Fibroblast of skin of scalp (primary cell): ENCODE measurements at places on chromosomes 5 and 9.
A peak's percentile ranks its signal among the peaks of the same experiment; 100 is the strongest.

DNA sequence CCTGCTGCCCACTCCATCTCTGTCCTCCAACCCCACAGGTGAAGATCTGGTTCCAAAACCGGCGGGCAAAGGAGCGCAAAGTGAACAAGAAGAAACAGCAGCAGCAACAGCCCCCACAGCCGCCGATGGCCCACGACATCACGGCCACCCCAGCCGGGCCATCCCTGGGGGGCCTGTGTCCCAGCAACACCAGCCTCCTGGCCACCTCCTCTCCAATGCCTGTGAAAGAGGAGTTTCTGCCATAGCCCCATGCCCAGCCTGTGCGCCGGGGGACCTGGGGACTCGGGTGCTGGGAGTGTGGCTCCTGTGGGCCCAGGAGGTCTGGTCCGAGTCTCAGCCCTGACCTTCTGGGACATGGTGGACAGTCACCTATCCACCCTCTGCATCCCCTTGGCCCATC, 6.4 kb upstream of the SLC6A7 start:
- no peak for DNase-seq

GRCh38 chr9:93082841-93083411, 13.1 kb upstream of the CARD19 start:
- no peak for DNase-seq

DNA sequence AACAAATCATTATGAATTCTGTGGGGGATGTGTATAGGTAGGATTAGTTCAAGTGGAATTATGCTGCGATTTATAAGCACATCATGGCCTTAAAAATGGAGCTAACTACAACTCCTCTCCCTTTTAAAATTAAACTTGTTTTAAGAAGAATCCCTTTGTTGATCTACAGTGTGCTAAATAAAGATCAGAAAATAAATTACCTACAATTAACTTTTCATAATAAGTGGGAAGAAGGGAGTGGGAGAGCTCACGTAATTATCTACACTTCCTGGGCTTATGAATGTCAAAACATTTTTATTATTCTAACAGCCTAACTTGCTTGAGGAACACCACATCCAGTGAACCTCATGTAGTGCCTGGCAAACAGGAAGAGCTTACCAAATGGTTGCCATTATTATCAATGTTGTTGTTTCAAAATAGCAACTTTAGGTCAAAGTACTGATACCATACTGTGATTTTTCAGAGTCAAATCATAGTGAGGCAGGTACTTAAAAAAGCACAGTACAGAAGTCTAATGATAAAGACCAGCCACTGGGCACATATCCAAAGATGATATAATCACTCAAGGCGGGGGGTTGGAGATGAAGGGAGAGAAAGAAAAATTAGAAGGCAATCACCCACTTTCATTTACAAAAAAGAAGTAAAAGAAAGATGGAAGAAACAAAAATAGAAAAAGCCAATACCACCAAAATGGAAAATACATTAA, 174.0 kb downstream of the RAPGEF6 start:
- DNase-seq = no peak

GRCh38 chr5:64625678-64626077, 64.6 kb upstream of the SHISAL2B start:
- peak; percentile 49 for DNase-seq

- DNase-seq = no peak
Observed at GRCh38 chr5:139050432-139050831, 147.7 kb downstream of the SIL1 start.

DNA sequence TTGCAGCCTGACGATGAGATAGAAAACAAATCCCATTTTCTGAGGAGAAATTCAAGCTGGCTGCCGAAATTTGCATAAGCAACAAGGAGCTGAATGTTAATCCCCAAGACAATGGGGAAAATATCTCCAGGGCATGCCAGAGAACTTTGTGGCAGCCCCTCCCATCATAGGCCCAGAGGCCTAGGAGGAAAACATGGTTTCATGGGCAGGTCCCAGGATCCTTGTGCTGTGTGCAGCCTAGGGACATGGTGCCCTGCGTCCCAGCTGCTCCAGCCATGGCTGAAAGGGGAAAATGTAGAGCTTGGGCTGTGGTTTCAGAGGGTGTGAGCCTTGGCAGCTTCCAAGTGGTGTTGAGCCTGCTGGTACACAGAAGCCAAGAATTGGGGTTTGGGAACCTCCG, 48.8 kb upstream of the MAN2A1 start:
- no peak for DNase-seq

GRCh38 chr5:93874080-93874479, 132.7 kb upstream of the POU5F2 start:
- peak; percentile 27 for DNase-seq

DNA sequence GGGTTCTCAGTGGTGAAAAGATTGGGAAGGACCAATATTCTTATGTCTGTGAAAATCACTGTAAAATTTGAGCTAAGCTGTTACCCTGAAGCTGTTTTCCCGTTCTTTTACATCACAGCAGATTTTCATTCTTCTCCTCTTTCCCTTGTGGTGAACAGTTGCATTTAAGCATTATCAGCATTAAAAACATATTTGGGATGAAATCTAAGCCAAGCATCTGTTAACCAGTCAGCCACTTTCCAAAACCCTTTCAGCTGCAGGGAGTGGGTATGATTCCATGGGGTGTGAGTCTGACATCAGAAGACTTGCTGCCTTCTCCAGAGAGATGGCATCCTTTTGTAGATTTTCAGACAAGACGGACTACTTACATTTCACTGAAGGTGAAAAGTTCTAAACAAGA, 97.2 kb downstream of the TRIO start:
- peak; percentile 77 for DNase-seq

GRCh38 chr9:87640385-87640795, 85.5 kb upstream of the CTSL start:
- DNase-seq = peak; percentile 75

DNA sequence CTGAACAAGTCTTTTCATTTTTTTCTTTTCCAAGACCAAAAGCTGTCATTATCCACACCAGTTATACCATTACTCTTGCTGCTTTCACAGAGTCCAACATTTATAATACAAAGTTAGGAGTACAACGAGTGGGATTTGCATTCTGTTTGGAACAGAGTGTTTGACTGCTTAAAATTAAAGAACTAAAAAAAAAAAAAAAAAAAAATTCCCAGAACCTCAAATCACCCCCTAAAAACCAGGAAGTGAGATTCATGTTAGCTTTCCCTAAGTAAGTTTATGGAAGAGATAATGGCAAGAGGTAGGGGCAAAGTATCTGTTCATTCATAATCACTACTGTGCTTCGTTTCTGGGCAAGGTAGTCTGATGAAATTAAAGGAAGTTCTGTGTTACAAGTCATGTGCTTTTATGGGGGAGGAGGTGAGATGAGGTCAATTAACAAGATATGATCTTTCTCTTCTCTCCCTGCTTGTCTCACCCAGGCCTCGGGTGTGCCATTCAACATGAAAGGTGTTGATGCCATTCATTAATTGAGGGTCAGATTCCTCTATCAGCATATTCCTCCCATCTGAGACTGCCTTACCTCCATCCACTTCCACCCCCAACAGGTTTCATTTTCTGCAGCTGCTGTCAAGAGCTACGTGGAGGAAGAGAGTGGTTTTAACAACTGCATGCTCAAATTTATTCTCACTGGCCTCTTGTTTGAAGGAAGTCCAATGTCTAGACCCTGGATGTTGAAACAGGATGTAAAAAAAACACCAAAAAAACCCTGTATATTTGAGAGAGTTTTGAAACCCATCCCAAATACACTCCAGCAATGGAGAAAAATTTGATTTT, 58.1 kb downstream of the MARCHF3 start:
- no peak for DNase-seq

GRCh38 chr9:14428781-14429230, 114.9 kb upstream of the NFIB start:
- DNase-seq = peak; percentile 75

- no peak for DNase-seq
Observed at GRCh38 chr9:92974161-92974661, 26.9 kb downstream of the FGD3 start.

DNA sequence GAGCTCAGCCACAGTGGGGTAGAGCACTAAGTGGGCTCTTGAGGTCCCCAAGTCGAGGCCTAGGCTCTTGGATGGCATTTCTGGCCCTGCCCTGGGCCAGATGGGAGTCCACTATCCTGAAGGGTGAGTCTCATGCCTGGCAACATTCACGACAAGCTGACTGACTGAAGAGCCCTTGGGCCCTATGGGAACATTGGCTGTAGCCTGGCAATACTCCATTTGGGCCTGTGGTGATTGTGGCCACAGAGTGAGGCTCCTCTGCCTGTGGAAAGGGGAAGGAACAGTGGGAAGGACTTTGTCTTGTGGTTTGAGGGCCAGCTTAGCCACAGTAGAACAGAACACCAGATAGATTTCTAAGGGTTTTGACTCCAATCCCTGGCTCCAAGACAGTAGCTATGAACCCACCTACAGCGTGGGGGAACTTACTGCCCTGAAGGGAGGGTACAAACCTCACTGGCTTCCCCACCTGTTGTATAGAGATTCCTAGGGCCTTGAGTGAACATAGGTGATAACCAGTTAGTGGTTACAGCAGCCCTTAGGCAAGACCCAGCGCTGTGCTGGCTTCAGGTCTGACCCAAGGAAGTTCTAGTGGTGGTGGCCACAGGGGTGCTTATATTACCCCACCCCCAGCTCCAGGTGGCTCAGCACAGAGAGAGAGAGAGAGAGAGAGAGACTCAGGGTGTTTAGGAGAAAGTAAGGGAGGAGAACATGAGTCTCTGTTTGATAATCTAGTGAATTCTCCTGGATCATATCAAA, 72.4 kb downstream of the KIAA0825 start:
- no peak for DNase-seq

GRCh38 chr5:64147379-64147778, 18.3 kb upstream of the RNF180 start:
- no peak for DNase-seq

- peak; percentile 18 for DNase-seq
Observed at GRCh38 chr9:132973713-132974112, 4.8 kb upstream of the GFI1B start.

GRCh38 chr5:178419651-178420050, 170.5 kb downstream of the COL23A1 start:
- DNase-seq = no peak

DNA sequence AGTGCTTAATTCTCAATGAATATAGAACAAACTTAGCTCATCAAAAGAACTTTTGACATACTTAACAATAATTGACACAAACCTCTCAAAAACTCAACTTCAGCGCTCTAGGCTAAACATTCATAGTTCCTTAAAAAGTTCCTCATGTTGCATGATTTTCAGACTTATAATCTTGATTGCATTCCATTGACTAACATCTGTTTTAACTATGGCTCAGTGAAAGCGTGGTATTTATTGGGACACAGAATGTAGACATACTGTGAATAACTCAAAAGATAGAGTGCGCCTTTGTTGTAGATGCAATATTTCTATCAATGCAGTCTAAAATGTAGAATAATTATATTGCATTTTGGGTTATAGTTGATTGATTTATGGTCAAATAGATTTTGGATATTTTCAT, 227.1 kb upstream of the HAPLN1 start:
- DNase-seq = peak; percentile 26
